ENCODE measurements at places on chromosomes 7 and 10.

GRCh38 chr10:52020702-52021101 lies 293.4 kb upstream of the DKK1 start:
- no peak for DNase-seq

- no peak for DNase-seq
Measured at GRCh38 chr7:82289152-82289535, 154.4 kb downstream of the CACNA2D1 start.

DNA sequence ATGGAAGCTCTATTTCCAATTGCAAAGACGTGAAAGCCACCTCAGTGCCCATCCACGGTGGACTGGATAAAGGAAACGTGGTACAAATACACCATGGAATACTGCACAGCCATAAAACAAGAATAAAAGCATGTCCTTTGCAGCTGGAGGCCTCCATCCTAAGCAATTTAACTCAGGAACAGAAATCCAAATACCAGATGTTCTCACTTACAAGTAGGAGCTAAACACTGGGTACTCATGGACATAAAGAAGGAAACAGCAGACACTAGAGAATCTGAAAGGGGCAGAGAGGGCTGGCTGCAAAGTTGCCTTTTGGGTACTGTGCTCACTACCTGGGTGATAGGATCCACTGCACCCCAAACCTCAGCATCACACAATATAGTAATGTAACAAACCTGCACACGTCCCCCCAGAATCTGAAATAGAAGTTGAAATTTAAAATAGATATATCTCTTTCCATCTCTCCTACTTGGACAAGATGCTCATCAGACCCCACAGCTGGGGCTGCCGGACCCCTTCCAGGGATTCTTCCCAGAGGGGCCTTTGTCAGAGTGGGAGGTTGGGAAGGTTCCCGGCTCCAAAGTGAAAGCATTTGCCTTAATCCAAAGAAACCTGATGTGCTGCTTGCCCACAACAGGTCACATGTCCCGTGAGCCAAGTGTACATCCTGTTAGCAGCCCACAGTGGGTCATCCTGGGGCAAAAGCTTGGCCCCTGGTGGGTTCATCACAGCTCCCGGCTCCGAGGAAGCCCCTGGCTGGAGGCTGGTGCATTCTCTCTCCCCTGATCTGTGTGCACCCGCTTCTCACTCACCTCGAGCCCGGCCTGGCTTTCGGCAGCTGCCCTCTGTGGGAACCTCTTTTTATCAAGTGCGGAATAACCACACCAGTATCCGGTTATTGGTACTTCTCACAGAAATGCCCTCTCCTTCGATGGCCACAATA lies 172.3 kb upstream of the PPP2R2D start:
- no peak for DNase-seq

DNA sequence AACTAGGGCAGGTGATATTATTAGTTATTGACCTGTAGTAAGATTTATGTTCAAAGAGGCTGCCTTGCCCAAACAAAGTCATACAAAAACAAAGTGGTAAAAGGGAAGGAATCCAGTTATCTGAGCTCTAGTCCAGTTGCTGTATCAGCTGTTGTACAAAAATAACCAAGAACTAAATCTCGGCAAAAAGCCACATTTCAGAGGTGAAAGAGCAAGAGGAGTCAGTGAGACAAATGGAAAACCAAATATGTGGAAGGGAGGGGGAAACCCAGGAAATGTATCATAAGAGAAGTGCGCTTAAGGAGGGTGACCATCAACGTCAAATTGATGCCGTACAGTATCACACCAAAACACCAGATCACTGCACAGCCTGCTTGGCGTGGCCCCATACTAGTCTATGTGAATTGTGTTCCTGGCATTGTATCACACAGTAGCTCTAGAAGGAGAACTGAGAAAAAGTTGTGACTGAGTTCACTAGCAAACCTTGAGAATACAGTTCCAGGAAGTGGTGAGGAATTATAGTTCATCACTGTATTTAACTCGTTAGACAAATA lies 6.4 kb downstream of the AGBL3 start:
- no peak for DNase-seq

- DNase-seq: no peak
Measured at GRCh38 chr7:44587843-44588711, 6.0 kb upstream of the TMED4 start.

DNA sequence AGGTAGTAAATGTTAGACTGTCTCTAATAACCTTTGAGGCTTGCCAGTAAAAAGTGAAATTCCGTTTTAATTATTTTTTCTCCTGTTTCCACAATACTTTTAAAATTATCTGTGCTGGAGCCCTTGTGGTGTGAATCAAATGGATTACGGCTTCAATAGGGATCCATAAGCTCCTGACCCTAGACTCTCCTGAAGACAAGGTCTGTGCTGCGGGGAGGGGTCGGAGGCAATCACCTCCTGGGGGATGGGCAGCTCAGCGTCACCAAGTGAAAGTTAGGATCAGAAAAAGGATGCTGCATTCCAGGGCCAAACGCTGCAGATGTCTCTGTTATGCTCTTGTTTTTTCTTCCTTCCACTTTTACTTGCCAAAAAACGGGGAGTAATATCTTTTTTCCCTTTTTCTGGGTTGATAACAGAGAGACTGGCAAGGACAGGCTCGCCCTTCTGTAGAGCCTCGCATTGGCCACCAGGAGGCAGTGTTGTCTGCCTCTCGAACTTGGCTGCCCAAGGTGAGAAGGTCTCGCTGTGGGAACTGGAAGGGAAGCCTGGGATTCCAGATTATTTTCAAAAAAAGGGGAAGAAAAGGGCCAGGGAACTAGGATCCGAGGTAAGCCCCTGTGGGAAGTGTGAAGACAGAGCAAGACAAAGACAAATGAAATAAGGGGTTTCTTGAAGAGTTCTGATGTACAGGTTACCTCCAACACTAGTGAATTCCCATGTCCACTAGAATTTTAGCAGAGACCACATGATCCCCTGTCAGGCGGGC lies 621.9 kb downstream of the ACTR3B start:
- no peak for DNase-seq

- no peak for DNase-seq
Measured at GRCh38 chr7:118013252-118014010, 140.2 kb upstream of the CTTNBP2 start.

DNA sequence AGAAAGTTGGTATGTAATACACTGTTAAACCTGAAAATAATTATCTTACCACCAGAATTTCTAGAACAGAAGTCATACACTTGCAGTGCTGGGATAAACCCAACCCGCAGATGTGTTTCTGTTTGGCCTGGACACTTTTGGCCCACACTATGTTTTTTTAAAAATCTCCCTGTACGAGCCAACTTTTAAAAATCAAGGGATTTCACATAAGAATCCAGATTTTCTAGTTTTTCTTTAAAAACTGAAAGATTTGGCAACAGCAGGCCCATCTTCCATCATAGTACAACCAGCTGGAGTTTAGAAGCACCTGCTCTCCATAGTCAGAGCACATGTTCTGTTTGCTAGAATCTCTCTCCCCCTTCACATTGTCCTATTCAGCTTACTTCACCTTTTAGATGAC lies 74.0 kb downstream of the TLL2 start:
- DNase-seq: no peak

DNA sequence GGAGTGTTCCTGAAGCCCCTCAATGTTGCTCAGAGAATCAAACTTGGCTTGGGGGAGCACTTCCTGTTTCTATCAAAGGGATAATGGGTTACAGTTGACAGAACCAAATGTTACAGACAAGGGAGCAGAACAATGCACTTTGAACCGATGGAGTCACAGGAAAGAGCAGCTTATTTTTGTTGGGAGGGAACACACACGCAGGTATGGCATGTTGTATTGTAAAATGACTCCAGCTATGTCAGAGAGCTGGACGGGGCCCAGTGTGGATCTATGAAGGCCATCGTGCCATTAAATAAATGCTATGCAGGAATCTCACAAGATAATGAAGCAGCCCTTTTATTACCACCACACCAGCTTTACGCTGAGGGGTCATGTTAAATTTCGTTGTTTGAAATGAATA lies 35.1 kb downstream of the RHOBTB1 start:
- no peak for DNase-seq

DNA sequence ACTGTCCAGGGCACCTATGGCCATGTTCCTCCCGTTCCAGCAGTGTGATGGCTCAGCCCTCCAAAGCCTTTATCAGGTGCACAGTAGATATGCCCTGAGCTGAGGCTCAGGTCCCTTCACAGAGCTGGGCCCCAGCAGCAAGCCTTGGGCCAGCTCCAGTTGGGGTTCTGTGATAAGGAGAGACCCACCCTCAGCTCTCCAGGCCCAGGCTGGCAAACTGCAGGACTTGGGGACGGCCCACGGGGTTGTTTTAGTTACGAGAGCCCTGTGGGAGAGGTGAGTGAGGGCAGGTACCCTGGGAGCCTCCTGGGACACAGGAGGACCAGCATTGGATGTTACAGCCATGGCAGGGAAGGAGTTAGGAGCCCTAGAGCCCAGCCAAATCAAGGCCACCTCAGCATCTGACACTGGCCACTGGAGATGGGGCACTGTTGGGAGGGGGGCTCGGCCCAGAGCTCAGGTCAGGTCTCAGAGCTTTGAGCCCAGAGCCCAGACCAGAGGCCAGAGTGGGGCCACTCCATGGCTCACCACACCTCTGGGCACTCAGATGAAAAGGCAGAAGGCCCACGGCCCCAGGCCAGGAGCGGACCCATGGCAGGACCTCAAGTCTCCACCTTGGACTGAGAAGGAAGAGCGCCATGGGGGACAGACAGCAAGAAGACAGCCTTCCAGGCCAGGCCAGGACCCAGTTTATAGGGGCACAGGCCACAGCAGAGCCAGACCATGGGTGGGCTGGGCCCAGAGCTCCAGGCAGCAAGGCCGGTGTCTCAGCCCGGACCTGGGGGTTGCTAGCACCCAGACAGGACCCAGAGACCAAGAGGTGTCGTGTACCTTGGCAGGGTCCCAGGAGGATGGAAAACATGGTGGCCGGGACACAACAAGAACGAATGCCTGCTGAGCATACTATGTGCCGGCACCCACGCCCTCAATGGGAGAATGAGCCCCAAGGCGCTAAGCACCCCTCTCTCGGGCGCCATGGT lies 12.8 kb downstream of the GRID1 start:
- DNase-seq: no peak

DNA sequence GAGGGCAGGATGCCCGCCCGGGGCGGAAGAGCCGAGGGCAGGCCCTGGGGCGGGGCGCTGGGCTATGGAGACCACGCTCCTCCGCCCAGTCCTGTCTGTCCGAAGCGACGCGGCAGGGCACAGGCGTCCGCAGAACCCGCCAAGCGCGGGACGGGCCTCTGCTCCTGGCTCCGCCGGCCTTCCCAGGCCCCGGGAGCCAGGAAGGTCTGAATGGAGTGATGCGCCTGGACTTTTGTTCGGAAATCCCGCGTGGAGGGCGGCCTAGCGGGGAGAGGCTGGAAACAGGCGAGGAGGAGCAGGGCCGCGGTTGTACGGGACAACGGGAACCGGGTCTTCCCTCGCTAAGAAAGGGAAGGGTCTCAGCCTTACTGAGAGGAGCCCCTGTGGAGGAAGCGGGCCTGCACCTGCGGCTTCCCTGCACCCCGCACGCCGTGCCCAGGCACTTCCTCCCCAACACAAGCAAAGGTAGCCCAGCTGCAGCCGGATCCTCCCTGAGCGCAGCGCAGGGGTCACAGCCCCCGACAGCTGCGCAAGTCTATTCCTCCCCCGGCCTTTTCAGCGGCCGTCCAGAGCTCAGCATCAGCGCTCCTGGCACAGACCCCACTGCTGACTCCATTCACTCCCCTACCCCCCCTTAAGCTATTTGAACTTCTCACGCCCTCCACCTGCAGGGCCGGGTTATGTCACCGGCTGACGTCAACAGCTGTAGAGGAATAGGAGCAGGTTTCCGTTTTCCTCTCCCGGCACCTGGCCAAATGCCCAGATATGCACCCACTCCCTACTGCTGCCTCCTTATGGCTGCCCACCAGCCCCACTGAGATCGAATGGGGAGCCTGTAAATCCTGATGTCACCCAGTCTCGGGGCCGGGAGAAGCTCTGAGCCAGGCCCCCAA lies 143.2 kb upstream of the RET start:
- no peak for DNase-seq

DNA sequence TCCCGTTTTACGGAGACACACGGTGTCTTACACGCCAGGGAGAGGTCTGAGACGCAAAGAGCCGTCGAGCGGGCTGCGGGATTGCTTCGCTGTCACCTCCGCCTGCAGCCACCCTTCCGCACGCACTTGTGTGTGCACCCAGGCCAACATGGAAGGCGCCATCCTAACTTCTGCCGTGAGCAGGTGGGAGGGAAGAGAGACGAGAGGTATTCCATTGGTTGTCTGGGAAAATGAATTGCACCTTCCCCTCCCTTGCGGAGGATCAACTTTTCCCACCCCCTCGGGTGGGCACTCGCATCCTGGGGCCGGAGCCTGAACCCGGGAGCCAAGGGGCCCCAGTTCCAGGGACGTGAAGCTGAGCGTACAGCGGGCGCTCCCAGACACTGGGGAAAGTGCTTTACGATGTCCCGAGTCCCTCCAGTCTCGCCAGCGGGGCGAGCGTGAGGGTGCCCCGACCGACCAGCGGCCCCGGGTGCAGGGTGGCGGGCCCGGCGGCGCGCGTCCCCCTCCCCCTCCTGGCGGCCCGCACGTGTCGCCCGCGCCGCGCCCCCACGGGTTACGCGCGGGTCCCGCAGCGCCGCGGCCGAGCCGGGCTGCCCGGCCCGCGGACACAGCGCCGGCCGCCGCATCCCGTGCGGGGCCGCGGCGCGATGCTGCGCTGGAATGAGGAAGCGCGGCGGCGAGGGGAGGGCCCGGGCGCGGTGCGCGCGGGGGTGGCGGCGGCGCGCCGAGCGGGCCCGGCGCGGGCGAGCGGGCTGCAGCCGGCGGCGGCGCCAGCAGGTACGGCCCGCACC lies 984 bp upstream of the IKZF1 start:
- no peak for DNase-seq

DNA sequence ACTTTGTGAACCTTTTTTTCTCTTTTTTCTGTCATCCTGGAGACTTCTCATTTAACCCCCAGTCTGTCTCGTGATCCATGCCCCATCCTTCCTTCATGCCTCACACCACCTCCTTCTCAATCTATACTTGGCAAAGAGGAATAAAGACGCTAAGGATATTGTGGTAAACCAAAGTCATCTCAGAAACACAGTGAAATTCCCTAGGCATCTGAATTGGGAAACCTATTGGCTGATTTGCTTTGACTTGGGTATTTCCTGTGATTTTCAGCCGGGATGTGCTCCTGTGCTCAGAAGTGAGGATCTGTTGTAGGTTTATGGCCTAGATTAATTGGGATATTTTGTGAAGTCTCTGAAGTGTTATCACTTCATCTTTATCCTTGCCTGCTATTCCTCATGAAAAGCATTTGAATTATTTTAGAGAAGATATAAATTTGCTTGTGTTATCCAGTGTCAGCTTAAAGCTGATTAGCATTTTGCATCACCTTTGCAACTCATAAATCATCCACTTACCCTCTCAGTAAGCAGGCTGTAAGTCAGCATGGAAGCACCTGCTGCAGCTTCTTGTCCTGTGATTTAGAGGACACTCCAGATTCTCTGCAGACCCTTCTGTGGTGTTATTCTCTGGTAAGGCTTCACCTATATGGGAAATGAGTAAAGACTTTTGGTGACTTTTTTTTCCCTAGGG lies 138.0 kb downstream of the AUTS2 start:
- no peak for DNase-seq

DNA sequence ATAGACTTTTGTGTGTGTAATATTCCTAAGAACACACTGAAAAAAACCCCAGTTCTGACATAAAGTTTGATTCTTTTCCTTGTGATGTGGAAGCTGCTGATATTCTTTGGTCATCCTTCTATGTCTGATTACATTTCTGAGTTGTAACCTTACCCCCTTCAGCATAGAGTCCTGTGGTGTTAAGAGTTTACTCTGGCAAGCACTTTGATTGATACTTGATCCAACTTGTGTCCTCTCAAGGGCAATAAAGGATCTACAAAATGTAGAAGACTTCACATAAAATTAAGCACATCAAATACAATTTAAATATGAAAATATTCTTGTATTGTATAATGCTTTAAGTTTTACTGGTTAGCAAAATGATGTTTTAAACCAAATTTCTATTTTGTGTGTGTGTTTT lies 221.7 kb upstream of the DKK1 start:
- DNase-seq: no peak

GRCh38 chr10:43061760-43062159 lies 15.1 kb upstream of the RET start:
- DNase-seq: no peak

Measured in BJ (cell line).